Renal cortex interstitium (tissue), 15 donors: ENCODE measurements at places on chromosomes 3 and 15. TPM values are rescaled to one million over a fixed set of nuclear protein-coding genes. Genes with fewer than 3 reads are reported as not detected.

Gene RBM5
- 395 TPM for polyA plus RNA-seq

Gene RAB7A
- polyA plus RNA-seq: 300 TPM

Gene ILDR1
- polyA plus RNA-seq: 9.3 TPM

Gene BCHE
- polyA plus RNA-seq: 8.2 TPM

Gene RNF111
- polyA plus RNA-seq: 43.8 TPM

Gene UNC13C
- 10.2 TPM for polyA plus RNA-seq

Gene TMEM266
- 12.7 TPM for polyA plus RNA-seq

Gene CHST14
- polyA plus RNA-seq: 30.8 TPM

Gene GASK1A
- 4.1 TPM for polyA plus RNA-seq

Gene LRRC49
- 23.4 TPM for polyA plus RNA-seq

Gene ZNF80
- polyA plus RNA-seq: not detected

Gene MKRN3
- polyA plus RNA-seq: 1.3 TPM

Gene A4GNT
- polyA plus RNA-seq: 3.3 TPM

Gene GHSR
- polyA plus RNA-seq: not detected

Gene NCK1
- 34.8 TPM for polyA plus RNA-seq

Gene C15orf62
- 2.1 TPM for polyA plus RNA-seq

Gene SNTN
- polyA plus RNA-seq: not detected

Gene CCDC71
- polyA plus RNA-seq: 20.2 TPM

Gene NRG4
- 5.9 TPM for polyA plus RNA-seq

Gene HYAL1
- 6.1 TPM for polyA plus RNA-seq

Gene COX5A
- 183 TPM for polyA plus RNA-seq

Gene GOLGA6D
- 0.40 TPM for polyA plus RNA-seq

Gene TERC
- not detected for polyA plus RNA-seq

Gene AMT
- 48.9 TPM for polyA plus RNA-seq

Gene CCDC33
- 5.0 TPM for polyA plus RNA-seq

Gene PRRT3
- 4.8 TPM for polyA plus RNA-seq

Gene DUSP7
- polyA plus RNA-seq: 16.2 TPM

Gene ZNF710
- 22.6 TPM for polyA plus RNA-seq

Gene IL16
- polyA plus RNA-seq: 5.2 TPM

Gene SLC28A1
- polyA plus RNA-seq: 6.8 TPM

Gene CHDH
- 8.7 TPM for polyA plus RNA-seq

Gene SLC30A4
- polyA plus RNA-seq: 9.6 TPM

Gene CHRD
- 19.0 TPM for polyA plus RNA-seq

Gene DNAH12
- 1.3 TPM for polyA plus RNA-seq

Gene PIF1
- polyA plus RNA-seq: 11.6 TPM

Gene LRRK1
- polyA plus RNA-seq: 3.2 TPM

Gene REC114
- 0.30 TPM for polyA plus RNA-seq

Gene TRPC1
- polyA plus RNA-seq: 13.3 TPM

Gene CTXN2
- not detected for polyA plus RNA-seq
